ENCODE measurements at places on chromosomes 3 and 15. TPM values are rescaled to one million over a fixed set of nuclear protein-coding genes. Genes with fewer than 3 reads are reported as not detected.

Gene REC114
- not detected for total RNA-seq

Gene TMC3
- total RNA-seq: not detected

DNA sequence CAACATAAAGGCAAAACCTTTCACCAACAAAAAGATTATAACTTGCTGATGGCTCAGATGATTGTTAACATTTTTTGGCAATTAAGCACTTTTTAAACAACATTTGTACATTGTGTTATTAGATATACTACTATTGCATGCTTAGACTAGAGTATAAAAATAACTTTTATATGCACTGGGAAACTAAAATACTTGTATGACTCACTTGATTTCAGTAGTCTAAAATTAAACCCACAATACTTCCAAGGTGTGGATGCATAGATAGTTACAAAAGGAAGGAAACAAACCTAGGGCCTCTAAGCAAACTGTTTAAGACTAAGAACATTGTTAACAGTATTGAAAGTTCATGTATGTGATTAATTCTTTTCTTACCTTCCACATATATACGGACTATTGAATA is 1521.5 kb downstream of the OTOL1 start:
- DNase-seq: no peak

DNA sequence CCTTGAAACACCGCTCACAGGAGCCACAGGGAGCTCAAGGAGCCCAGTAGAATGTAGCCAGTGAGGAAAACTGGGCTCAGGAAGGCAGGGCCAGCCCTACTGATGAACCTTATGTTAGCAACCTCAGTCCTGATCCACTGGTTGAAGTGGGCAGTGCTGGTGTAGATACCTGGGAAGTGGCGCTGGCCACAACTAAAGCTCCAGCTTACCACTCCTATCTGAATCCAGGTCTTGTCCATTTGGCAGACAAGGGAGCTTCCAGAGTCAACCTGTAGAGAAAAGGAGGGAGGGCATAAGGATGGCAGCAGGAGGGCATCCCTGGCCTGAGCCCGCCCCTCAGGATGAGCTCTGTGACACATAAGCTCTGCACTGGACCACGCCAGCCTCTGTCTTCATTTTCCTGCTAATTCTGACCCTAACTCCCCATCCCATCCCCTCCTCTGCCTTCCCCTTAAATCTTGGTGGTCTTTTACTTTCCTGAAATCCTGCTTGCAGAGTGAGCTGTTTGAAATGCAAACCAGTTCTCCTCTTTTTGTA is 2.1 kb upstream of the PRSS50 start:
- DNase-seq: no peak

DNA sequence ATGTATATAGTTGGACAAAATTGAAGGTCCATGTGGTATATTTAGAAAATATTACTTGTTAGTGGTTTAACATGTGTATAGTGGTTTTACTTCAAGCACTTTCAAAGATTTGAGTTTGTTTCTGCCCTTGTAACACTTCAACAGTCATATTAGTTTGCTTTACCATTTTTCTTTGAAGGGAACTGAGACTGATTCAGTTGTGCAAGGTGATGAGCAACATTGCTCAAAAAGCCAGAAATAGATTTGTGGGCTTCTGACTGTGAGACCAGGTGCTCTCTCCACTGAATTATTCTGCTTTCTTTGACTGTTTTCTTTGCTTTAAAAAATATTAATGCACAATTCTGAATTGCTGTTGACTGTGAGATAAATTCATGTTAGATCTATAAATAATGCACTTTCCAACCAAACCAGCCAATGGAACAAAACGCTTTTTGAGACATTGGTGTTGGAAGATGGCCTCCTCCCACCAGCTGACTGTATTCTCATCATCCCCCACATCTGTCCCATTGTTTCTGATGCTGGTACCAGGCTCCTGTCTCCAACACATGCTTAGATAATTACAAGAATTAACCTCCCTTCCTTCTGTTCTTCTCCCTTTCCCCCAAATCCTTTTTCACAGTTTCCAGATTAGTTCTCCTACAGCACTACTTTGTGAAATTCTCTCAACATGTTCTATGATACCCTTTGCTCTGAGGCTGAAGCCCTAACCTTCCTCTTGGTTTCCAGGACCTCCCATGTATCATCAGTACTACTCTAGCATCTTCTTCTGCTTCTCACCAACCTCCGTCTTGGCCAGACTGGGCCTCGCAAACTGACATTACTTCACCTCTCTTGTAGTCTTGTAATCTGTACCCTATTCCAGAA is 27.9 kb downstream of the PLCL2 start:
- no peak for DNase-seq

DNA sequence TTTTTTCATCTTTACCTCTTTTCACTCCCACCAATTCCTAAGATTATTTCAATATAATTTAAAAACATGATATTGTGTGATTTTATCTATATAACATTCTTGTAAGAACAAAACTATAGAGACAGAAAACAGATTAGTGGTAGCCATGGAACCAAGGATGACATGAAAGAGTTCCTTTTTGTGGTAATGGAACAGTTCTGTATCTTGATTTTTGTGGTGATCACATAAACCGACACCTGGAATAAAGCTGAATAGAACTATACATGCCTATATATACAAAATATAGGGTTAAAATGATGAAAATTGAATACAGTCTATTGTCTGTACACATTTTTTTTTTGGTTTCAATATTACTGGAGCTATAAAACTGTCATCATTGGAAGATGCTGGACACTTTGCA is 945.4 kb downstream of the SI start:
- no peak for DNase-seq

Measured in natural killer cell treated with Interleukin-12 subunit alpha and Interleukin-12 subunit beta and Interleukin-15 and Interleukin-18, amount 100 ng/mL, for 72 hours (primary cell).